MCF 10A (cell line): ENCODE measurements at places on chromosomes 5 and 9. TPM values are rescaled to one million over a fixed set of nuclear protein-coding genes. Genes with fewer than 3 reads are reported as not detected.

The GPR21 gene
- total RNA-seq: 0.37 TPM in 1 of 2 replicates, not detected in the other

The MELK gene
- 25.6 and 33.3 TPM in 2 replicates for total RNA-seq

The TMEM252 gene
- total RNA-seq: not detected in 2 replicates

The PDE6A gene
- 0.22 and 0.42 TPM in 2 replicates for total RNA-seq

The DBN1 gene
- total RNA-seq: 149 and 165 TPM in 2 replicates

The PCDHA9 gene
- 0.25 and 0.28 TPM in 2 replicates for total RNA-seq

The MCTP1 gene
- 29.3 and 40.3 TPM in 2 replicates for total RNA-seq

The NIM1K gene
- total RNA-seq: not detected in 2 replicates

The QRFP gene
- not detected in 2 replicates for total RNA-seq

The RAI14 gene
- total RNA-seq: 47.6 and 47.9 TPM in 2 replicates

The GRXCR2 gene
- total RNA-seq: not detected in 2 replicates

The ABCA1 gene
- 0.15 and 0.28 TPM in 2 replicates for total RNA-seq

The CMYA5 gene
- 0.37 and 0.61 TPM in 2 replicates for total RNA-seq

The CCL28 gene
- 1.6 and 2.2 TPM in 2 replicates for total RNA-seq

The MARVELD2 gene
- total RNA-seq: 19.4 and 21.8 TPM in 2 replicates

The IL3 gene
- total RNA-seq: not detected in 2 replicates

The CNTNAP3B gene
- total RNA-seq: 8.2 and 8.4 TPM in 2 replicates

The MVB12B gene
- total RNA-seq: 4.1 and 5.5 TPM in 2 replicates

The RNF130 gene
- 31.8 and 34.0 TPM in 2 replicates for total RNA-seq

The RORB gene
- not detected in 2 replicates for total RNA-seq

The GOLM1 gene
- total RNA-seq: 32.7 and 33.9 TPM in 2 replicates

The ZFP2 gene
- total RNA-seq: 0.49 and 0.54 TPM in 2 replicates

The USP20 gene
- total RNA-seq: 14.7 and 17.1 TPM in 2 replicates

The CARTPT gene
- not detected in 2 replicates for total RNA-seq

The ZNF366 gene
- total RNA-seq: not detected in 2 replicates

The LPAR1 gene
- 0.21 and 0.47 TPM in 2 replicates for total RNA-seq

The OTP gene
- not detected in 2 replicates for total RNA-seq

The IFNA16 gene
- total RNA-seq: not detected in 2 replicates

The RNF183 gene
- not detected in 2 replicates for total RNA-seq

The SLC34A3 gene
- total RNA-seq: not detected in 2 replicates
